ENCODE measurements at places on chromosomes 2 and 18.

DNA sequence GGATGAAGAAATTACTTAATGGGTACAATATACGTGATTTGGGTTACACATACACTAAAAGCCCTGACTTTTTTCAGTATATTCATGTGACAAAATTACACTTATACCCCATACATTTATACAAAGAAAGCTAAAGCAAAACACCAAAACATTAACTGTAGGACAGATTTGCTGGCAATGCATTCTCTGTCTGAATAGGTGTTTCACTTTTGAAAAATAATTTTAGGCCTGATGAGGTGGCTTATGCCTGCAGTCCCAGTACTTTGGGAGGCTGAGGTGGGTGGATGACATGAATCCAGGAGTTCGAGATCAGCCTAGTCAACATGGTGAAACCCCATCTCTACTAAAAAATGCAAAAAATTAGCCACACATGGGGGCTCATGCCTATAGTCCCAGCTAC is 301.5 kb upstream of the FAM98A start:
- no peak for DNase-seq

DNA sequence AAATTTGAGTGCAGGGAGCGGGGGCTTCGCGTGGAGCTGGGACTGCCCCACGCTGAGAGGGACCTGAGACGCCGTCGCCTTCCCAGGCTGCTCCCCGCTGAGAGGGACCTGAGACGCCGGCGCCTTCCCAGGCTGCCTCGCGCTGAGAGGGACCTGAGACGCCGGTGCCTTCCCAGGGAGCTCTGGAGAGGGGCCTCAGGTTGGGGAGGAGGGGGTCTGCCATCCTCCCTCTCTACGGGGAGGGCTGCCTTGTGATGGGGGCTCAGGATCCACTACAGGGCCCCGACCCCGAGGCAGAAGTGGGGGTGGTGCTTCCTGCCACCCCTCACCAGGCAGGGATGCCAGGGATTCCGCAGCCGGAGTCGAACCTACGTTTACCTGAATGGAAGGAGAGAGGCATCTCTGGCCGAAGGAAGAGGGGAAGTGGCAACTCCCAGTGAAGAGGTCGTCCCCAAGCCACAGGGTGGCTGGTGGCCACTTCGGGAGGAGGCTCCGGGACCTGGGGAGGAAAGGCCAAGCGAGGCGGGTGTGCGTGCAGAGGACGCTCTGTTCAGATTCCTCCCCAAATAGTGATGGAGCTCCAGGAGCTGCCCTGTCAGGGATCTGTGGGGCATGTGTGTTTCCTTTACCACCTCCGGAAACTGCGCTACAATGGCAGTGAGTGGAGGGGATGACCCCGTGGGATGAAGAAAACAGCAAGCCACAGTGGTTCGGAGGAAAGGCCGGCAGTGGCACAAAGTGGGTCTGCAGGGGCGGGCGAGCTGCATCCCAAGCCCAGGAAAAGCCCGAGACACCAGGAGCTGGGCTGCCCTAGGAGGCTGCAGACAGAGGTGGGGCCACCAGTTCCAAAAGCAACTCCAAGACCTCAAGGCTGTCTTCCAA is 108.2 kb upstream of the CTDP1 start:
- DNase-seq = no peak

GRCh38 chr2:55804535-55804934 is 110.9 kb upstream of the PNPT1 start:
- DNase-seq = no peak

- DNase-seq = no peak
Observed at GRCh38 chr2:20213651-20214565, 11.0 kb downstream of the SDC1 start.

DNA sequence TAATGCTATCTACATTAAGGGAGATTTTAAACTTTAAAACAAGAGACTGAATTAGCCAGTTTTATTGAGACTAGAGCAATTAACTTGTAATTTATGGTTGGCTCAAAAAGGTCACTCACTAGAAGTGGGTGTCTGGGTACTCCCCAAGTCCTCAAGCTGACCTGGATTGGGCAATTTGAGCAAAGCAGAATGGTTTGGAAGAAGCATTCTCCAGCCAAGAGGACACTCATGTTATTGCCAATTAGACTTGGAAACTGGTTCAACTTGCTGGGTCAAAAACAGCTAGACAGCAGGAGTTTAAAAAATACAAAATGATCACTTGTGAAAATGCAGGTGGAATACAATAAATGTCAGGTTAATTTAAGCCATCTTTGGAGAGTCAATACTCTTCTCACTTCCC is 29.5 kb upstream of the MYO1B start:
- no peak for DNase-seq

DNA sequence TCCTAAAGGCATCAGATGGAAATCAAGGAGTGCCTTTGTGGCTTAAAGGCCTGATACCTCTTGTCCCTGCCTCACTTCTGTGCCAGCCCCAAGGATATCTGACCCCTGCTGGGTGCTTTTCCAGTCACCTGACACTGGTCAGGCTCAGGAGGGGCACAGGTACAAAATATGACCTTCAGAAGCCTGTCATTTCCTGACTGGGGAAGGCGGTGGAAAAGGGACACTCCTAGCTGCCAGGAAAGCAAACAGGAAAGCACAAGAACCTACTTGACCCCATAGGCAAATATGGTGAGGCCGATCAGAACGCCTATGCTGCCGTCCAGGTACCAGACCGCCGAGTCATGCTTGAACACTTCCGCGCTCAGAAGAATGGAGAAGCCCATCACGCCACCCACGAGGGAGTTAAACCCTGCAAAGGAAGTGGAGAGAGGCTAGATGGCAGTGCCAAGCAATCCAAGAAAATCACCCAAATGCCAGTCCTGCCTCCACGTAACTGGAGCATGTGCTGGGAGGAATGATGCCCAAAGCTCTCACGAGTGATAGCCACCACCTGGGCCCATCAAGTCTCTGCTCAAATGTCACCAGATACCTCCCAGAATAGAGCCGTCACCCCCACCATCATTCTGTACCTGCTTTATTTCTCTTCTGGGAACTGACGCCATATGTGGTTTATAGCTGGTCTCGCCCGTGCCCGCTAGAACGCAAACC is 204.0 kb downstream of the MGAT5 start:
- no peak for DNase-seq

- no peak for DNase-seq
Observed at GRCh38 chr2:54632733-54633692, 90.4 kb upstream of the EML6 start.

GRCh38 chr2:11457935-11458334 is 8.0 kb downstream of the E2F6 start:
- DNase-seq = no peak

DNA sequence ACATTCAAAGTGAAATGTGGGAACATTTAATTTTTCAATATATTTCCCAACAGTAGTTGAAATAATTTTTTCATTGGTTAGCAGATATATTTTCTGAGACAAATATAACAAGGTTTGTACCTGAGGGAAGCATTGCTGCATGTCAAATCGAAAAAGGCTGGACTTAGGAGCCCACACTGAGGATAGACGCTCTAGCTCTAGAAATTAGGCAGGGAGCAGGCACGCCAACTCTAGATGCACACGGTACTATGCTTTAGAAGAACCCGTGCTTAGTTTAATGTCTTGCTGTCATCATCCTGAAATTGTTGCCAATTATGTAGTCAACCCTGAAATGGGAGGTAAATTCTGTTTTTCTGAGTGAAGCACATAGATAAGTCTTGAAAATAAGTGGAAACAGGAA is 731.1 kb upstream of the ZNF804A start:
- DNase-seq = no peak

GRCh38 chr2:108971661-108972566 is 17.1 kb downstream of the EDAR start:
- DNase-seq = no peak

DNA sequence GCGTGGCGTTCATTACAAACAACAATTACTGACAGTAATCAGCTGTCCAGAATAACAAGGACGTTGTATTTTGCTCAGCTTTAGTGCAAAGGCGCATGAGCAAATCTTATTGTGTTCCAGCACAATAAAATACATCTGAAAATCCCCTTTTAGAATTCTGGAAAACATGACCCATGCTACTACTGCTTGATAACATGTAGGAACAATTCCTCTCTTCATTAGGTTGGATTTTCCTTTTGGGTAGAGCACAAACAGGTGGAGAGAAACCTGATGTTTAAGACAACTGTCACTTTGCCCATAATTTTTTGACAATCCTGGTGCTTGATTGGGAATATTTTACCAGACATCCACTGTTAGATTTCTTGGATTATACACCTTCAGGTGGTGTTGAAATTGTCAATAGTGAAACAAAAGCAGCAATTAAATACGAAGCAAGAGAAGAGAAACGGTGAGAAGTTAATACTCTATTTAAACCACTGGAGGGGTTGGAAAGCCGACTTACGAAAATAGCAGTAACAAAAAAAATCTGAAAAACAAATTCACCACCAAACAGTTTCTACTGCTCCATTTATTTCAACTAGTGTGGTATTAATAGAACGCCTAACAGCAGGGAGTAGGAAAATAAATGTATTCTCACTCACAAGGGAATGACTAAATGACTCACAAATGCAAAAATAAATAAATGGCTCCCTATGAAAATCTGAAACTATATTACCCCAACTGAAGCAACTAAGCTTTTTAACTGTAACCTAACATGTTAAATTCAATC is 102.7 kb downstream of the CPO start:
- no peak for DNase-seq

GRCh38 chr18:25422230-25422629 is 70.3 kb upstream of the ZNF521 start:
- no peak for DNase-seq

DNA sequence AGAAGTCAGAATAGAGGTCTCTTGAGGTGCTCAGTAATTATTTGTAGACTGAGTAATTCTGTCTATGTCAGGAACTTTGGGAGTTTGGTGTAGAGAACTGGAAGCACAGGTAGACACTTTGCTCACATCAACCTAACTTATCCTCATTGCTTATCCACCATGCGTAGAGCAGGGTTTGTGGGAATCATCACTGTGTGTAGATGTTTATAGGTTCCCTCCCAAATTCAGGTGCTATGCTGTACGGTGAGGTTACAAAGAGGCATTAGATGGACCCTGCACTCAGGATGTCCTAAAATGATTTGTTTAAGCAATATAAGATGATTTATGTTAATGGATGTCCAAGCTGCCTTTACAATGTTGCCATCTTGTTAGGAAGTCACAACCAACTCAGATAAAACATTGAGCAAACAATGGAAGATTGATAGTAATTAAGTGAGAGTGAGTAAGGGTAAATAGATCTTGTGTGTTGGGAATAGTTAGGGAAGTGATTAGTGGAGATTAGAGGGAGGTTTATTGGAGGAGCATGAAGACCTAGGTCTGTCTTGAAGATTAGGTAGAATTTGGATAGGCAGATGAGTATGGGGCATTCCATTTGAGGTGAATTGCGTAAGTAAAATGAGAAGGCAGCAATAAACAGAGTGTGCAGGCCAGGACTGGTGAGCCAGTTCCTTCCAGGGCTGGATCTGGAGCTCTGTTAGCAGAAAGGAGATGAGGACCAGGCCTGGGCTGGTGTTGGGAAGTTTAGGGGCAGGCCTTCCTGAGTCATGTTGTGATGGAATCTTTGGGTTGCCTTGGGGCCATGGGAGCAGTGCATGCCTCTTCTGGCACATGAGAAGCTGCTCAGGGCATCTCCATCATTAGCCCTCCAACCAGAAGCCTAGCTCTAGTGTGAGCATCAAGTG is 12.1 kb downstream of the EPAS1 start:
- no peak for DNase-seq

DNA sequence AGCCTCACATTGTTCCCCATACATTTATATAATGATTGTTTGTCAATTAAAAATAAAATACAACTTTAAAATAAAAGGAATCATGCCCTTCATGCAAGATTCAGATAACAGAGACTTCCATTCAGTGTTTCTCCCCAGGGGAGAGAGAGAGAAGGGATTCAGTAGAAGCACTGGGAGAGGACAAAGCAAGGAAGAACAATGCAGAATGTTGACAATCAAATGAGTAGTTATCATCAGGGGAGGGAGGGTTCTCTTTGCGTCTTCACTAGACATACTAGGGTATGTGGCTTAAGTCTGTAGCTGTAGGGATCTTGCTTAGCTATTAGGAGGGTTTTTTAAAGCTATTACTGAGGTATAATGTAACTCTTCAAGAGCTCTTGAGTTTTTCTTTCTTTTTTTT is 30.7 kb downstream of the FSHR start:
- DNase-seq = no peak

DNA sequence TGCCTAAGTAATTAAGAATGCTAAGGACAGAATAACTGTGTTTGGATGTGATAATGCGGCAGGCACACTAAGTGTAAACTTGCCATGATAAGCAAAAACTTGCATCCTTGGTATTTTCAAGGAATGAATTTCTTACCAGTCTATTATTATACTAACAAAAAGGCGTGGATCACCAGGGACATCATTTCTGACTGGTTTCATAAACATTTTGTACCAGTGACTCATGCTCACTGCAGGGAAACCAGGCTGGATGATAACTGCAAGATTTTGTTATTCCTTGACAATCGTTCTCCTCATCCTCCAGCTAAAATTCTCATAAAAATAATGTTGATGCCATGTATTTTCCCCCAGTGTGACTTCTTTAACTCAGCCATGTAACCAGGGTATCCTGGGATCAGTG is 289.5 kb downstream of the CDCA7 start:
- DNase-seq = no peak

- no peak for DNase-seq
Observed at GRCh38 chr18:48840491-48840877, 110.3 kb downstream of the SMAD7 start.

DNA sequence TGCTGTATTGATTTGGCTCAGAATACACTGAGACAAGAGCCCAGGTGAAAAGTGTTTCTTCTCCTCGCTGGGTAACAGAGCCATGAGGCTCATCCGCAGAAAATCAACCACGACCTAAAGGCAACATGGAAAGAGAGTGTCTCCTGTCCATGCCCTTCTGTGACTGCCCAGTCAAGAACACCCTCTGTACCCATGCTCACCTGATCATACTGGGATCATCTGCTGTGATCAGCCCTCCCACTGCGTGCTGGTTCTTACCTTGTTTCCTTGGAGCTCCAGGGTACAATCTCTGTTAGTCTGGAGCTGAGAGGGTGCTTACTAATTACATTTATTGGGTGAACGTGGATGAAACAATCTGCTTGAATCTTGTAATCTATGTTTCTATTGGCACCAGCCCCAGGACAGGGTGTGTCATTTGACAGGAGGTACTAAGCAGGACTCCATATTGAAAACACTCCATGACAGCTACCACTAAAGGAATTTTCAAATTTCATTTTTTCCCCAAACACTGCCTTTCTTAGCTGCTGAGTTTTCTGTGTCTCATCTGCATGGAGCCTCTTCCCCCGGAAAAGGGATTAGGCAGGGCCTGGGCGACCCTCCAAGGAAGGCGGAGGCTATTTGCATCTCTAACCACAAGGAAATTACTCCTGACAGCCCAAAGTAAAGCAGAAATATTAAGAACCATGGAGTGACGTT is 39.7 kb upstream of the GRP start:
- DNase-seq = no peak

- no peak for DNase-seq
Observed at GRCh38 chr2:67374949-67375348, 22.2 kb upstream of the ETAA1 start.

DNA sequence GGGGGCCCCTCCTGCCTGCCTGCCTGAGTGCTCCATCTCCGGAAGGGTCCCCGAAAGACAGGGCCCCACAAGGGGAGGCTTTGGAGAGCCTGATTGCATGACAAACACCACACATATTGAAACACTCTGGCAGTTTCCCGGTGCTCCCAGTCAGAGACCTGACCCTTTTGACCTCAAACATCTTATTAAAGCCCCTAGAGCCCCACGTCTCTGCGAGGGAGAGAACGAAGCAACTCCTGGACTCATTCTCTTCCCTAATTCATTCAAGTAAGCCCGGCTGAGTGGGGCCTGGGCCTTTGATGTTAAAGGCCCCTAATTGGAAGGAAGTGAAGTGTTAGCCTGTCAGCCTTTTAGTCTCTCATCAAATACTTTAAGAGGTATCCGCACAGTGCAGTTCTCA is 335.6 kb downstream of the CYRIA start:
- DNase-seq = no peak

Measured in GM12891 (cell line).